Posterior cingulate gyrus (tissue), 11 donors: ENCODE measurements at places on chromosomes 3 and 15.

DNA sequence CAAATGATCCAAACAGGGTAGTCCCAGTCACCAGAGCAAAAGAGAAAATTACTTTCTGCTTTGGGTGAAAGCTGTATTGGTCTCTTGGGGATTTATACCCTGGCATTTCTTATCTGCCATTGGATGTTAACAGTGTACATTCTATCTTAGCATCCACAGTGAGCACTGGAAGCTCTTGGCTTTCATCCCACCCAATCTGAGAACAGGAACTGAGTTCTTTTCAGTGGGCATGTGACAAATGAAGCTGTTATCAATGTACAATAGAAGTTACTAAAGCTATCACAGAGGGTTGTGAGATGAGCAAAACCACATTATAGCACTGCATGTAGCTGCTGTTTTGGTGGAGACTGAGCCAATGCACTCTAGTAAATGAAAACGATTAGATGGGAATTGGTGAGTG, 300.7 kb downstream of the TUSC7 start:
- no peak for DNase-seq

- no peak for DNase-seq
Observed at GRCh38 chr3:159607856-159608255, 380.8 kb upstream of the IL12A start.

DNA sequence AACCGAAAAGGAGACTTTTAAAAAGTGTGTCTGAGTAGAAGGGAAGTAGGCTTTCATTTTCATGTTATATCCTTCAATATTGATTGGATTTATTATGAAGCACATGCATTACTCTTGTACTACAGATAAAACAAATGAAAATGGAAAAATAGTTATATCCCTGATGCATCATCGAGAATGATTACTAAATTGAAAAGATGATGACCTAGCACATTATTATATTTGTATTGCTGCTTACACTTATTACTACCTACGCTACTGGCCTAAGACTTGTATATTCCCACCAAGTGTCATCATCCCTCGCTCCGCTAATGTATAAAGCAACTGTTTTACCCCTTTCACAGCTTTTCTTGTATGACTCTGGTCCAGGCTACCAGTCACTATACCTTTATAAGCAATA, 922.4 kb downstream of the DIPK2A start:
- DNase-seq, result no peak

GRCh38 chr3:162094301-162094700, 597.7 kb downstream of the OTOL1 start:
- DNase-seq, result no peak

DNA sequence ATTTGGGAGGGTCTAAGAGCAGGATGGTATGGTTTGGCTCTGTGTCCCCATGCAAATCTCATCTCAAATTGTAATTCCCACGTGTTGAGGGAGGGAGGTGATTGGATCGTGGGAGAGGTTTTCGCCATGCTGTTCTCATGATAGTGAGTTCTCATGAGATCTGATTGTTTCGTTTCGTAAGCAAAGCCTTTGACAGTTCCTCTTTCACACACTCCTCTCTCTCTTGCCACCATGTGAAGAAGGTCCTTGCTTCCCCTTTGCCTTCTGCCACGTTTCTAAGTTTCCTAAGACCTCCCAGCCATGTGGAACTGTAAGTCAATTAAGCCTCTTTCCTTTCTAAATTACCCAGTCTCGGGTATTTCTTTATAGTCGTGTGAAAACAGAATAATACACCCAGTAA, 553.7 kb downstream of the TAFA4 start:
- no peak for DNase-seq

GRCh38 chr3:150238995-150239619, 169.0 kb upstream of the TSC22D2 start:
- no peak for DNase-seq

- no peak for DNase-seq
Observed at GRCh38 chr3:181823716-181824115, 112.0 kb downstream of the SOX2 start.

- DNase-seq, result no peak
Observed at GRCh38 chr15:59250249-59250648, 43.6 kb downstream of the LDHAL6B start.

GRCh38 chr3:82012775-82013174, 251.3 kb upstream of the GBE1 start:
- DNase-seq, result no peak

DNA sequence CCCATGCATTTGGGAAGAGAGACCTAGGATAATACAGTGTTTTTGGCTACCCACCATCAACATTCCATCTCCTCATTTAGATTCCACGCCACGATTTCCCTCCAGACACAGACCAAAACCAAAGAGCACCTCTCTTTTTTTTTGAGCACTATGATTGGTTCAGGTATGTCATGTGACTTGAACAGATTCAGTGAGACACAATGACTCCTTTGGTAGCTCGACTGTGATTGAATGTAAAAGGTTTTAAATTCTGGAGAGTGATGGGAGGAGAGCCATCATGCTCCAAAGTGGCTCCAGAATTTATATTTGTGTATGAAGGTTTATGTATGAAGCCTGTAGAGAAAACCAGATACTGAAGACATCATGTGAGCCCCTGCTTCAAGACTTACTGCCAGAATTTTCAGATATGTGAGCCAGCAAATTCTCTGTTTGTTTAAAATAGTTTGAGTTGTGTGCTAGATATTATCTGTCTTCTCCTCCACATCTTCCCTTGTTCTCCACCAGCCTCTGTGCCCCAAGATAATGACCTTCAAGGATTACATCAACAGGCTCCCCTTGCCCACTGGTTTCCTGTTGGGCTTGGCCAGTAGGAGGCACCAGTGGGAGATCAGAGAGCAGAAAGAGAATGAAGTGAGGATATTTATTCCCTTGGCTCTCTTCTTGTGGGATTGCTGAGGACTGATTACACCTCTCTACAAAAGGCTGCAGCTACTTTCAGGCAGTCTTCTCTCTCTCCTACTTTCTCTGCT, 12.5 kb downstream of the MYD88 start:
- no peak for DNase-seq

- DNase-seq, result no peak
Observed at GRCh38 chr3:121809249-121809648, 25.6 kb downstream of the IQCB1 start.

- DNase-seq, result no peak
Observed at GRCh38 chr3:77460326-77460725, 420.4 kb downstream of the ROBO2 start.

- no peak for DNase-seq
Observed at GRCh38 chr3:164929642-164930041, 148.7 kb downstream of the SI start.

DNA sequence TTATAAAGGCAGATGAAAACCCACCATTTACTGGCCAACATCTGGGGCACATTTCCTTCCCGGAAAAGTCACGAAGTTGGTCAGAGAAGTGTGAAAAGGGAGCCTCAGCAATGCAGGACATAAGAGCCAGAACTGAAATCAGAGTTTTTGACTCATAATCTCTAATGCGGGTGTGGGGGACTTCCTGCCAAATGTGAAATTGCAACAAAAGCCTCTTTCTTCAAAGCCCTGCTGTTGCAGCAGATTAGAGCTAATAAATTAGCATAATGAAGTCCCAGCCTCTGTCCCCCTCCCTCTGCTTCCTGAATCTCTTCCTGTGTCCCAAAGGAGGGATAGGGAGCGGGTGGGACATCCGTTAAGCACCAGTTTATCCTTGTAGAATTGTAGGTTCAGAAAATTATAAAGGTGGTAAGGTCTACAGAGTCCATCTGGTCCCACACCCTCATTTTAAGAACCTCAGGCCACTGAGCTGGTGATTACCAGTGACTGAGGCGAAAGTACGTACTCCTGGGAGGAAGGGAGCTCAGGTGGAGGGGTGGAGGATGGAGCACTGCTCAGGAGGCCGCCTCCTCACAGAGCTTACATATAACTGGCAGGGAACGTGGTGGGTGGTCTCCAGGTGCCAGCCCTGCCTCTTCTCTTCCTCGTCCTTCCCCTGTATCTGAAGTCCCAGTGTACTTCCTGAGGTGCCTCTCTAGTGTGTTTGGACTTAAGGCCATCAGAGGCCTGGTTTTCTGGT, 35.0 kb downstream of the ST6GAL1 start:
- no peak for DNase-seq
